Heart left ventricle (tissue), 16 donors: ENCODE measurements at places on chromosomes 1 and 21.

DNA sequence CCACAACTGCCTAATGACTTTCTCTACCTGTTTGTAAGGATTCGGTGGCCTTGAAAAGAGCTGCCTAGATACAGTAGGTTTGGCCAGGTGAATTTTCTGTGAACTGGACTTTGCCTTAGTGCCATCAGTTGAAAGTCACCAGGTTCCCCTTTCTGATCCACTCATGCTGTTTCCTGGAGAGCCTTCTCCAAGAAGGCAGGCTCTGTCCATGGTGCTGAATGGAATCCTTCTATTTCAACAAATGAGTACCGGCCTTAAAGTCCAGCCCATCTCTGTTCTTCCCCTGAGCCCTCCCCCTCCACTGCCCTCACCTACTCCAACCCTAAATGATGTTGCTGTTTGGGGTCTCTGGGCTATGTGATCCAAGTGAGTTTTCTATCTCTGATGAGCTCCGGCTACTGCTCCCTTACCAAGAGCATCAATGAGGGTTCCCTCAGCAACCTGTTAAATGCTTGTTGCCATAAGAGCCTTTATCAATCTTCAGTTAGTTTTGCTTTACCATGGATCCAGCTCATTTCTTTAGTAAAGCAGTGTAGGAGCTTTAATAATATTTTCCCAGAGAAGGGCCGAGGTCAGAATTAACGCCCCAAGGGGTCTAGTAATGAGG lies 500.4 kb downstream of the PTPRU start:
- no peak for DNase-seq

DNA sequence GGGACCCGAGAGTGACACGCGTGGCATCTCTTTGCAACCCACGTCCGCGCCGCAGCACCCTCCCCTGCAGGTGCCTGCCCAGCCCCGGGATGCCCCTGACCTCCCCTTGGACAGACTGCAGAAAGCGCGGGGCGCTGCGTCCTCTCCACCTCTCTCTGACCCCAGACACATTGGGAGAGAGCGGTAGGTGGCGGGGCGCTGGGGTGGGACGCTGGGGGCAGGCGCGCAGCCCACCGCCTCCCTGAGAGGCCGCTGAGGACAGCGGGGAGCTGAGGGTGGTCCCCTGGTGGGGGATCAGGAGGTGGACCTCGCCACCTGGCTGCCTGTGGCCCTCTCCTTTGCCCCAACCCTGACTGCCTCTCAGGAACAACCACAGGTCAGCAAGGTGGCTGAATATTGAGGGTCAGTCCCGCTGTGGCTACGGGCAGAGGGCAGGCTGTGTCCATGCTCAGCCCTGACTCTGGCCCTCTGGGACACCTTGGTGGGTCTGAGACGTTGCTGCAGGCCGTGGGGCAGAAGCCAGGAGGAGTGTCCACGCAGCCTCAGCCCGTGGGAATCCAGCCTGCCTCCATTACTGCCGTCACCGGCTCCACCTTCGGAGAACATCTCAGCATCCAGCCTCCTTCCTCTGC lies 761 bp upstream of the UBE2J2 start:
- DNase-seq = no peak

DNA sequence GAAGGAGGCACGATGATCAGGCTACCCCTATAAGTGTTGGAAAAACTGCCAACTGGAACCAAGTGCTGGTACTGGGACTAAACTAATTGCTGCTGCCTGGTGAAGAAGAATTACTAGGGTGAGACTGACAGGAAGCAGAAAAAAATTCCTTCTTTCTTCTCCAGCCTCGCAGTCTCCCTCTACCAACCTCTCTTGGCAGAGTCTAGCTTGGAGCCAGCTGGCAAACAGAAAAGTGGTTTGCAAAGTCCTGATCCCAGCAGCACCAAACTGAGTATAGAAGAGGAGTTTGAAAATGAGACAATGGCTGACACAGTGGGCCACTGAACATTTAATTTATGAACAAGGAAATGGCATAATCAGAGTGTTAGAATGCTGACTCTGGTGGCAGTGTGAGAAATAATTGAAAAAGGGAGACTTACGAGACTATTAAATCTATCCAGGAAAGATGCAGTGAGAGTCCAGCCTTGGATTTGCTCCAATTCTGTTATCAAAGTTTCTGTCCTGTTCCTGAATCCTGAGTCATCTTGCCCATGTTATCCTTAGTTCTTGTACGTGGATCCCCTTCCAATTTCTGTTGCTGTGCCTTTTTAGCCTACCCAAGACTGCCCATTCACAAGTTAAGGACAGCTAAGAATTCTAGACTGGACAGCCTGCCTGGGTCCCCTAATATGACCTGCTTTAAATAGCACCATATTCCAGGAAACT lies 23.7 kb upstream of the DISP1 start:
- DNase-seq = no peak

GRCh38 chr1:193555662-193556441 lies 369.4 kb upstream of the B3GALT2 start:
- no peak for DNase-seq

- no peak for DNase-seq
Measured at GRCh38 chr1:1260843-1261560, 12.7 kb downstream of the UBE2J2 start.

GRCh38 chr1:119948342-119949214 lies 52.3 kb upstream of the ADAM30 start:
- DNase-seq = peak; percentile 85

GRCh38 chr1:89998306-89998705 lies 3.4 kb downstream of the ZNF326 start:
- DNase-seq = no peak

DNA sequence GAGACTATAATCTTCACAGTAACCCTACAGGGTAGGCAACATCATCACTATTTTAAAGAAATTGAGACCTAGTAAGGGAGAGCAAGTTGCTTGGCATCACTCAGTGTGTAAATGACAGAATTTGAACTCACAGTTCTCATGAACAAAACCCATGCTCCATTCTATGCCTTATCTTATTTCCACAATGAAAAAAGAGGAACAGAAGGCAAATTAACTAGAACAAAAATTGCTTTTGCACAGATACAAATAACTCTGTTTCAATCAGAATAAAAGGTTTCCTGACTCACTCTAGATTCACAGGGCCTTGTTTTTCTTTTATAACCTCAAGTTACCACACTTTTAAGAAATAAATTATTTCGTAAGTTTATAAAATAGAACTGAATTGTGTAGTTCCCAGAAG lies 90.1 kb downstream of the UCHL5 start:
- no peak for DNase-seq

GRCh38 chr1:17635276-17635675 lies 95.8 kb downstream of the ARHGEF10L start:
- DNase-seq = no peak

DNA sequence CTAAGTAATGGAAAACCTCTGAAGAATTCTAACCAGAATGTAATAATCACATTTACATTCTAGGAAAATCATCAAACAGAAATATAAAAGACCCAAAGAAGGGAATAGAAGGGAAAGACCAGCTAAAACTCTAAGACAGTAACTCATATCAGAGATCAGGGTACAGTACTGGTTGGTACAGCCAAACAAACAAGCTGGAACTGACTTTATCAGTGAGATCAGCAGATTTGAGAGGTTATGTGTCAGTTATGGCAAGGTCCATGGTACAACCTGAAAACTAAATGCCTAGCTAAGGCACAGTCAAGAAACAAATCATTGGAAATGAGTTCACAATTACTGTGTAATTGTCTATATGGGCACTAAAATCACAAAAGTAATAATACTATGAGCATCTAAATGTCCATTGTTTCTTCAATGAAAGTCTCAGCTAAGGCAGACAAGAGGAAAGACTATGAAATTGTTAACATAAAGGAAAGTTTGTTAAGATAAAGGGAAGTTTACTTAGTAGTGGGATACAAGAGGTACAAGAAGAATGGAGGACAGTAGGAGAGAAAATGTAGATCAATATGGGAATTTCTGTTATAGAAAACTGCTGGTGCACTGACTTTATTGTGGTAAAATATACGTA lies 75.8 kb downstream of the TRIM33 start:
- DNase-seq = no peak

- DNase-seq = no peak
Measured at GRCh38 chr1:172137703-172138454, 282.6 kb upstream of the C1orf105 start.

- DNase-seq = no peak
Measured at GRCh38 chr1:201015551-201016091, 7.9 kb downstream of the KIF21B start.

- no peak for DNase-seq
Measured at GRCh38 chr1:209386156-209386555, 197.4 kb upstream of the CAMK1G start.

- no peak for DNase-seq
Measured at GRCh38 chr1:228794810-228795209, 59.5 kb downstream of the RHOU start.

GRCh38 chr1:108584428-108584856 lies 24.5 kb downstream of the EEIG2 start:
- DNase-seq = no peak

- DNase-seq = no peak
Measured at GRCh38 chr1:63557365-63557987, 34.2 kb downstream of the EFCAB7 start.

DNA sequence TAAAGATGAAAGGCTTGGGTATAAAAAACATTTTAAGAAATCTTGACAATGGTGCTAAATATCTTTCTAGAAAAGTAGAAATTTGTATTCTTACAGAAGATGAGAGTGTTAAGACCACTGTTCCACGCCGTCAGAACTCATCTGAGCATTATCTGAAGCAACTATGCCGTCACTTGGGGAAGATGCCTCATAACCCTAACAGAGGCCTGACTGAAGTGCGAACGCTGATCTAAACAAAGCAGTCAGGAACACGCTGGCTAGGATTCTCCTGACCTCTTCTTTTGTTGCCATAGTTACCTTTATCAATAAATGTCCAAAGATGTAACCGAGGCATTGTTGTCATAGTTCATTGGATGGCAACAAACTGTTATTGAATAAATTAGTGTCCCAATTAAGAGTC lies 612.4 kb downstream of the LTN1 start:
- DNase-seq = no peak

DNA sequence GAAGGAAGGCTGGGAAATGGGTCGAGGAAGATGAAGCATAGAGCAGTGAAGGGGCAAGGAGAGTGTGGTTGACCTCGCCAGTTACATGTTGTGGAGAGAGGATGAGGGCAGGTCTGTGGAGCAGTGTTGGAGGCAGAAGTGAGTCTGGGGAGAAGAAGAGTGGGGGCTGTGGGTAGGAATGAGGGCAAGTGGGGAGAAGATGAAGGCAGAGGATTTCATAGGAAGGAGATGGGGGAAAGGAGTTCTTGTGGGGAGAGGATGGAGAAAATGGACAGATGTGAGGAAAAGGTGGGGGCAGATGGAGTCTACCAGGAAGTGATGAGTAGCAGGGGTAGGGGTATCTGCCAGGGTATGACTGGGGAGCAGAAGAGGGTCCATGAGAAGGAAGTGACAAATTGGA lies 3.6 kb downstream of the ARMH1 start:
- DNase-seq = no peak

- no peak for DNase-seq
Measured at GRCh38 chr1:180489313-180489712, 13.1 kb downstream of the ACBD6 start.

GRCh38 chr1:216710598-216711333 lies 12.5 kb downstream of the ESRRG start:
- no peak for DNase-seq

- DNase-seq = peak; percentile 66
Measured at GRCh38 chr1:59367301-59368007, 70.6 kb downstream of the FGGY start.

GRCh38 chr1:77030401-77031105 lies 163.3 kb downstream of the ST6GALNAC5 start:
- no peak for DNase-seq

GRCh38 chr1:2322581-2323211 lies 68.7 kb downstream of the MORN1 start:
- DNase-seq = no peak

DNA sequence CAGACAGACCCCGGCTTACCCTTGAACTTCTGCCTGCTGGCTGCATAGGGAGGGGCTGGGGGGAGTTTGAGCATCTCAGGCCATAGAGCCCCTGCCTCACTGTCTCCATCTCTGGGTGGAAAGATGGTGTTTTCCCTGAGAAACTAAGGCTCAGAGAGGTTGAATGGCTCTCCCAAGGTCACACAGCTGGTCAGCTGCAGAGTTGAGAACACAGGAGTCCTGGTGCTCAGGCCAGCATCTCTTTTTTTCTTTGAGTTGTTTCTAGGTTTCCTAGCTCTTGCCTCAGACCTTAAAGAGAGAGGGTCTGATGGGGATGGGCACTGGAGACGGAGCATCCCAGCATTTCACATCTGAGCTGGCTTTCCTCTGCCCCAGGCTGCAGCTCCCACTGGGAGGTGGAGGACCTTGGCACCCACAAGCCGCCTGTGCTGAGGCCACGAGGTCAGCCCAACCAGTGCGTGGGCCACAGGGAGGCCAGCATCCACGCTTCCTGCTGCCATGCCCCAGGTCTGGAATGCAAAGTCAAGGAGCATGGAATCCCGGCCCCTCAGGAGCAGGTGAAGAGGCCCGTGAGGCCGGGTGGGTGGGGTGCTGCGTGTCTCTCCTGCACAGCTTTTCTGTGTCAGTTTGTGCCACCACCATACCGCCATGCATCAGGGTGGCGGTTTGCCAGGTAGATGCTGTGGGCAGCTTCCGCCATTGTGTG lies 21.8 kb downstream of the PCSK9 start:
- no peak for DNase-seq

- no peak for DNase-seq
Measured at GRCh38 chr1:18830596-18830995, 28.9 kb downstream of the TAS1R2 start.

DNA sequence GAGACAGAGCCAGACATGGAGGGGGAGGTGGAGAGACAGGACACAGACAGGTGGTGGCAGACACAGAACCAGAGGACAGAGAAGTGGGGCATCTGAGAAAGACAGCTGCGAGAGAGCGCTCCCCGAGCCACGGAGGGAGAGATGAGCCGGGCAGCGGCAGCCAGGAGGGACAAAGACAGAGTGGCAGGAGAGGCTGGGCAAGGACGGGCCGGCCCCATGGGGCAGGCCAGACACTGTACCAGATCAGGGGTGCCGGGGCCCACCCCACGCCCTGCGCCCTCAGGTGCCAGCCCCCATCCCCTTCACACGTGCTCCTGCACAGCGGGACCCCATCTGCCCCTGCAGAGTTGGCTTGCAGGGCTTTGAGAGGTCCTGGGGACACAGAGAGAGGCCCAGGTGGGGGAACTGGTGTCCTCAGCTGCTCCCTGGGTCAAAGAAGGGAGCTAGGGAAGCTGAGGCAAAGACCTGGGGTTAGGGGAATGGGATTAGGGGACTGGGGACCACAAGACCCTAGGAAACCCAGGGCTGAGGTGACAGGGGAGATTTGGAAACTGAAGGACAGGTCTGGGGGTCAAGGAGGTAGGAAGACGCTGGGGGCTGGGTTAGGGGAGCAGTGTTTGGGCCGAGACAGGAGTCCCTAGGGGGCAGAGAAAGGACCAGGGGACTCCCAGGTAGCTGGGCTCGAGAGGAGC lies 643 bp downstream of the FNDC5 start:
- no peak for DNase-seq

DNA sequence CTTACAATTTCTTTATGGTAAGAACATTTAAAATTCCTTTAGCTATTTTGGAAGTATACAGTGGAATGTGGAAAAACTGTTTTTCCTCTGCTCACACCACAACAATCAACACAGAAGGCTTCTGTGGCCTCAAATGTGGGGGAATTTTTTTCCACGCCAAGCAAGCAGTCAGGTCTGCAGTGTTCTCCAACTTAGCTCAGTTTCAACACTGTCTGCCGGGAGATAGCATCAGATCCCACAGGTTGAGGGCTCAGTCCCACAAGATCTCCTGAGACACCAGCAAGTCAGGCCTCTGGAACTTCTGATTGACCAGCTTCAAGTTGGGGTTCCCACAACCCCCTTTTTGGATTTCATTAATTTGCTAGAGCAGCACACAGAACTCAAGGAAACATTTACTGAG lies 50.3 kb downstream of the PTBP2 start:
- no peak for DNase-seq

GRCh38 chr1:24986372-24986965 lies 56.4 kb upstream of the RUNX3 start:
- DNase-seq = no peak
